ENCODE measurements at places on chromosomes 5 and 9.

GRCh38 chr5:10233505-10233904 is 16.2 kb downstream of the ATPSCKMT start:
- DNase-seq, result no peak

DNA sequence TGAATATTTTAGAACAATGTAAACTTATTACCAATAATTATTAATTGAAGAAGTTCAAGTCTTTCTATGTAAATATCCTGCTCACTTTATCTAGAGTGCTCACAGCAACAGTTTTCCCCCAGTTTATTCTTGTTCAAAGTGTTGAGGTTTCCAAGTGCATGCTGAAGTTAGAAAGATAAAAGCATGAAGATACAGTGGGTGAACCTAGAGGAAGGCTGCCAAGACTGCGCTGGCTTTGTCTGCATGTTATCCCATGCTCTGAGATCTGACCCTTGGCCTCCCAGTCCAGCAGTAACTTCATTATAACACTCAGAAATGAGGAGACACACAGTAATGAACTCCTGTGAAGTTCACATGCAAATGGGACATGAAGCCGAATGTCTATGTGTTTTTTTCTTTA is 76.0 kb upstream of the PIP5K1B start:
- no peak for DNase-seq

GRCh38 chr5:170219615-170220014 is 13.2 kb upstream of the C5orf58 start:
- DNase-seq, result no peak

GRCh38 chr5:10863763-10864383 is 102.8 kb upstream of the DAP start:
- DNase-seq, result peak; percentile 63

DNA sequence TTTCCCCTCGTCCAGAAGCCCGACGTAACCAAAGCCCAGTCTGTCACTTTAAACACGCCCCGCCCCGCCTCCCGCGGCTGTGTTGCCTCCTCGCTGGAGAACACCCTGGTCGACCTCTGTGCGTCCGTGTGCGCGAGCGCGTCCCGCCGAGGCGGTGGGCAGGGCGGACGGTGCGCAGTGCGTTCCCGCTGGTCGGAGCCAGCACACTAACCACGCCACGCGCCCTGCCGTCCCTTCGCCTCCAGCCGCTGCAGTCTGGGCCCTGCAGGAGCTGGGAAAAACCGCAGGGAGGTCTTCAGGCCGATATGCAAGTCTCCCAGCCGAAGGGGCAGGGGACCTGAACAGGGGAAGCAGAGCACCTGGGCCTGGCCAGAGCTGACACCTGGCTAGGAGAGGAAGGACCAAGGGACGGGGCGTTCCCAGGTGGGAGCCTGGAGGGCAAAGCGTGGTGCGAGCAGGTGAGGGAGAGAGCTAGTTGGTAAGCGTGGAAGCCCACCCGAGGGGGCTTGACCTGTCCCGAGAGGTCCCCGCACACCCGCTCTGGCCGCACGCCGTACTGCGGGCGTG is 1.3 kb upstream of the PHPT1 start:
- DNase-seq, result peak; percentile 91

DNA sequence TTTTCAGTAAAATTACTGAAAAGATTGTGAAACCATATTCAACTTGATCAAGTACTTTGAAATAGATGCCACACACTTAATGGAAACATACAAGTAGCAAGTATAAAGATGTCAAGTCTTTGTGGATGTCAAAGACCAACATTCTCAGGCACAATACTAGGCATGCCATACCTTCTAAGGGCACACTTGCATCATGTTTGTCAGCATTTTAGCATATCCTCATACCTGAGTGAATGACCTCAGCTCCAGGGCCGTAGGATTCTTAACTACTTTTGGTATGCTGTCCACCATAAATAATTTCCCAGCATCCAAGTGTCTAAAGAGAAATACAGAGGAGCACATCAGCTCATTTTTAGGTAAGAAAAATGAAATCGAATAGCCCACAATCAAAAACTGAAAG is 86.4 kb downstream of the FREM1 start:
- DNase-seq, result no peak

Data from activated CD8-positive, alpha-beta memory T cell treated with anti-CD3 and anti-CD28 coated beads, Interleukin-2, amount 10 ng/mL, durations not matched to agents 7 days and 5 days (primary cell).